ENCODE measurements at places on chromosomes 11 and 22.

- no peak for DNase-seq
These were observed 314.7 kb upstream of the SORL1-AS1 start for GRCh38 chr11:121767433-121767832.

- DNase-seq, result no peak
These were observed 106.8 kb upstream of the ALX4 start for GRCh38 chr11:44416776-44417175.

- no peak for DNase-seq
These were observed 220.7 kb upstream of the BLID start for GRCh38 chr11:122336706-122337105.

- no peak for DNase-seq
These were observed 60.7 kb downstream of the MCM5 start for GRCh38 chr22:35460688-35461087.

- DNase-seq, result no peak
These were observed 151.5 kb upstream of the RASSF10 start for GRCh38 chr11:12857572-12857971.

DNA sequence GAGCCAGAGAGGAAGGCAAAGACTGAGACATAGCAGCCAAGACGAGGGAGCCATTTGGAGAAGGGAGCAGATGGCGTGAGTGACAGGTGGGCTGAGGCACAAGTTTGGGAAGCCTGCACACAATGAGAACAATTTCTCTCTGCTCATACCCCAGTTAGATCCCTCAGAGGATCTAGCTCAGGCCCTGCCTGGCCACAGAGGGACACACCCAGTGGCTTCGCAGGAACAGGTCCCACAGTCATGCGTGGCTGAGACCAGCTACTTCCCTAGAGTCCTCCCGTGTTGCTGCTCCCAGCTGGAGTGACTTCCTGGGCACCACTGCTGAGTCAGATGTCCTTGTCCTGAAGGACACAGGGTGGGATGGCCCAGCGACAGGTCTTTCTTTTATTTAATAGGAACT lies 33.4 kb upstream of the LYVE1 start:
- no peak for DNase-seq

GRCh38 chr11:74818283-74818946 lies 69.8 kb downstream of the RNF169 start:
- DNase-seq, result no peak

DNA sequence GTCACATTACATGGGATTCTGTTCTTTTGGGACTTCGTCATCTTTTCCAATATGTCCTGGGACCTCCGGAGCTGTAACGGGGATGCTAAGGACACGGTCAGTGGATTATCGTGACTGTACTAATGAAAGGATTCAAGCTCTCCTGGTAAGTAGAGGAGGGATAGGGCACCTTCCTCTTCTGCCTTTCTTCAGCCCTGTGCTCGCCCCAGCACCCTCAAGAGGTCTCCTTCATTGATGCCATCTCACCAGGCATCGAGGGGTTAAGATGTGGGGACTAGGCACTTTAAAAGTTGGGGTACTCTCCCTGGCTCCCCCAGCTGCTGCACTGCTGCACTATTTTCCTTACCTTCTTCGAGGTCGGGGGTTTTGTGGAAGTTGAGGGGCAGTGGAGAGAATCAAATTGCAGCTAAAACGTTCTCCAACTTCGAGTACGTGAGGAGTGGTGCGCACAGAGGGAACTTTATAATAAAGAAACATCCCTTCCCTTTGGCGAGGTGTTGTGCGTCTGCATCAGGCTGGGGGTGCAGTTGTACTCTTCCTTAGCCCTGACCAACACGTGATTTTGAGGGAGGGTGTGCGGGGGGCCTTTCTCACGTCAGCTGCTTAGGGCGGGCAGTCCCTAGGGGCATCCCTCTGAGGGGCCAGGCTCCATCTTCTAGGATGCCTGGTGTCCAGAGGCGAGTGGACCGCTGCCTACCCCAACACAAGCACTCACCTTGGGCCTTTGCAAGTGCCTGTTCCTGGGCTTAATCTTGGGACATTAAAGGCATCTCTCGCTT lies 96.1 kb downstream of the GRAMD1B start:
- DNase-seq, result no peak

GRCh38 chr11:30938810-30939209 lies 352.7 kb upstream of the MPPED2 start:
- DNase-seq, result no peak

- no peak for DNase-seq
These were observed 10.3 kb upstream of the IL2RB start for GRCh38 chr22:37160027-37160426.
